CD4-positive, alpha-beta T cell treated with Interleukin-2 at 100 ng/mL for 4 hours (primary cell): ENCODE measurements at places on chromosomes 16 and 17.

GRCh38 chr17:73156887-73157520, 7.8 kb upstream of the SSTR2 start:
- no peak for DNase-seq

- no peak for DNase-seq
Observed at GRCh38 chr16:66741950-66742808, 9.2 kb downstream of the DYNC1LI2 start.

DNA sequence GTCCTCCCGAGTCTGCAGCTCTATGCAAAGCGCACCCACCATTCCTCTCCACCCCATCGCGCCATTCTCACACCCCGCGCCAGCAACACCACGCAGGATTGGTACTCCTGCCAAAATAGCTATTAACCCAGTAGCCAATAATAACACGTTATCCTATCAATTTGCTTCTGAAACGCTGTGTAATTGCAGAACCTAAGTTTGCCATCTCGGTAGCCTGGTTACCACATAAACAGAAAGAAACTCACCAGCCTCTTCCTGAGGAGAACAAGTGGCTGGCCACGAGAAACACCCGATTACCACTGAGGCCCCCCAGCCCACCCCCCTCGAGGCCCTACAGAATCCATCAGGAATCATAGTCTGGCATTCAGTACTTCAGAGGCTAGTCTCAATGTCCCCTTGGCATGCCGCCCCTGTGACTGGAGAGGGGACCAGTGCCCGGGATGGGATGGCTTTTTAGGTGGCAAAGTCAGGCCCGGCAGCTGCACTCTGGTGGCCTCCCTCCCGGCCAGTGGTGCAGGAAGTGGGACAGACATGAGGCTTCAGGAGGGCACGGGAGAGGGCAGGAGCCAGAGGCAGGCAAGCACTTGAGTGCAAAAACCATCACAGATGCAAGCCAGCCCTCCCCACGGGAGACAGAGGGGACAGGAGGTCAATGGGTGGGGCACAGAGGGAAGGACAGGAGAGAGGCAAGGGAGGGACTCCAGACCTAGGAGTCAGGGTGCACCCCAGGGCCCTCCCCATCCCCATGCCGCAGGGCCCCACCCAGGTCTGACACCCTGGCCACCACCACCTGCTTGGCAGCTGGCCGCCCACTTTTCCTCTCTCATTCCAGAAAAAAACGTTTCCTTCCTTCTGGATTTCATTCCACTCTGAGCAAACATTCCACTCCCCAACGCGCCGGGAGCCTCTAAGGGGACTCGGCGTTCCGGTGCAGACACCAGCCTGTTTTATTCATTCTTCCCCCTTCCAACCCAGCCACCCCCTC, 192.5 kb downstream of the ZNF423 start:
- no peak for DNase-seq

DNA sequence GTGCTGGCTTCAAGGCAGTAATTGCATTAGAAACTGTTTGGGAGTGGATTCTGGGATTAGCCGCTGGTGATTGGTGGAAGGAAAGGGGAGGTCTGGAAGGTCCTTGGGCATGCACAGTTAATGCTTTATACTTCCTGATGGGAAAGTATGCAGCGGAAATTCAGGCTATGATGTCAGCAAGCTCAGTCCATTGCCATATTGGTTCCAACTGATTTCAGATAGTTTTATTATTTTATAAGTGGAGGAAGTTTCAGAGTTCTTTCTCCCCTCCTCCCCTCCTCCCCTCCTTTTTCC, 8.1 kb upstream of the CMTR2 start:
- DNase-seq, result no peak

- DNase-seq, result no peak
Observed at GRCh38 chr16:1069154-1069553, 3.4 kb upstream of the SSTR5 start.

DNA sequence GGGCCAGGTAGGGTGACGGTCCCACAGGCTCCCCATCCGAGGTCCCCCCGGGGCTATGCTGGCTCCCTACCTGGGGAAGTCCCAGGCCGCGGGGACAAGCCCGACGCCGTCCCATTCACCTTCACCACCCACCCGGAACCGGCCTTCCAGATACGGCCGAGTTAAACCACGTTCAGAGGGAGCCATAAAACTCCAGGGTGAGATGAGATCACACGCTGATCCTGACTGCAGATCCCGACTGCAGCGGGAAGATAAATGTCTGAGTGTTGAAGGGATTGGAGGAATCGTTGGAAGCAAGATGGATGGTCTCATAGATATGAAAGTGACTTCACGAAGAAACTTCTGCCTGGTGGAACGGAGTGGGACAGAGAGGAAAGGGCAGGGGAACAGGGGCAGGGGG, 13.6 kb upstream of the C1QTNF8 start:
- no peak for DNase-seq
